MCF 10A (cell line): ENCODE measurements at places on chromosomes 7 and 10. TPM values are rescaled to one million over a fixed set of nuclear protein-coding genes. Genes with fewer than 3 reads are reported as not detected.
A peak's percentile ranks its signal among the peaks of the same experiment; 100 is the strongest.

- no peak for DNase-seq
These were observed 452.3 kb downstream of the GALNT17 start for GRCh38 chr7:71584256-71584655.

CLRN3 gene
- total RNA-seq = not detected in 2 replicates

- DNase-seq = no peak
These were observed 5.7 kb upstream of the DYNC2I1 start for GRCh38 chr7:158850545-158851102.

IQCE gene
- total RNA-seq = 16.7 and 23.9 TPM in 2 replicates

GRCh38 chr10:88138319-88138848 is 275.0 kb downstream of the PTEN start:
- no peak for DNase-seq

DNA sequence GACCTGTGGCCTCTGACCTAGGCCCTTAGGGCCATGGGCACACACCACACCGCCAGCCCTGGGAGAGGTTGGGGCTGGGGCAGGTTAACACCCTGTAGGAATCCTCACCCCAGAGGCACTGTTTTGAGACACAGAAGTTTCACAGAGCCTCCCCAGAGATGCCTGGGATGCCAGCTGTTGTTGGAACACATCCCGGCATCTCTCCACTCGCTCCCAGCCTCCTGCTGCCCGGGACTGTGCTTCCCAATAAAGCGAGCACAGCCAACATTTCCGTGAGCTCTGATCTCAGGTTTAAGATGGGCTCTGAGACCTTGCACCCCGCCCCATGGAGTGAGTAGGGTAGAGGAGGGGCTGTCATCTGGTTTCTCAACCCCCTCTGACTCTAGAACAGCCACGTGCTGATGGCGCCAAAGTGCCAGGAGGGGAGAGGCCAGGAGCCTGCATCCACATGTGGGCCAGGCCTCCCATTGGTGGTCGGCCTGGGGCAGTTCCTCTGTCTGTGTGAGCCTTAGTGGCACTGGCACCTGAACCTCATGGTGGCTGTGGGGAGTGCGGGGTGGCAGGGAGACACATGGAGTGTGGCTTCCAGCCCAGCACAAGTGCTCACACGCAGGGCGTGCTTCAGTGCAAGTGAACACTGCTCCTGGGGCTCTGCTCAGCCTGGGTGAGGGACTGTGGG is 54.7 kb downstream of the RASGEF1A start:
- DNase-seq = no peak

DNA sequence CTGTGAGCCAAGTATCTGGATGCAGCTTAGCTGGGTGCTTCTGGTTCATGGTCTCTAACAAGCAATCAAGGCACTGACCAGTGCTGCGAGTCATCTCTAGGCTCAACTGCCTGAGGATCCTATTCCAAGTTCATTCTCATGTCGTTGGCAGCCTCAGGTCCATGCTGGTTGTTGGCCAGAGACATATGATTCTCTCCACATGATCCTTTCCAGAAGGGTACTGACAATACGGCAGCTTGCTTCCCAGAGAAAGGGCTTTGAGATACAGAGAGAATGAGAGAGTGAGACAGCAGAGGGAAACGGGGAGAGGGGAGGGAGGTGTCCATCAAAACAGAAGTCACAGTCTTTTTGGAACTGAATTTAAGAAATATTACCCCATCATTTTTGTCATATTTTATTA is 405.6 kb downstream of the XPNPEP1 start:
- no peak for DNase-seq

HHEX gene
- total RNA-seq = 0.19 and 0.54 TPM in 2 replicates

- DNase-seq = no peak
These were observed 48.2 kb downstream of the PRLHR start for GRCh38 chr10:118547282-118547681.

DNA sequence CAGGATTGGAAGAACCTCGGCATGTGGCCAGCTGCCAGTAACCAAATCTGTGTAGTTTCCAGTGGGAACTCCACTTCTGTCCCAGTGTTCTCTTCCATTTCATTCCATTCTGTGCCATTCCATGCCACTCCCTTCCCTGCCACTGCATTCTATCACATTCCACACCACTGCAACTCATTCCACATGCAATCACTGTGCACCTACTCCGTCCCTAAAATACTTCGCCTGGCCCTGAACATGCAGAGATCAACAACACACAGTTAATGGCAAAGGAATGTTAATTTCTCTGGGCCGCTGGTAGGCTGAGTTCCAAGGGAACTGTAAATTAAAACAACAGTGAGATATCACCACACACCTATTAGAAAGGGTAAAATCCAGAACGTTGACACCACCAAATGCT is 64.8 kb downstream of the AKR1B1 start:
- peak; percentile 18 for DNase-seq

DNA sequence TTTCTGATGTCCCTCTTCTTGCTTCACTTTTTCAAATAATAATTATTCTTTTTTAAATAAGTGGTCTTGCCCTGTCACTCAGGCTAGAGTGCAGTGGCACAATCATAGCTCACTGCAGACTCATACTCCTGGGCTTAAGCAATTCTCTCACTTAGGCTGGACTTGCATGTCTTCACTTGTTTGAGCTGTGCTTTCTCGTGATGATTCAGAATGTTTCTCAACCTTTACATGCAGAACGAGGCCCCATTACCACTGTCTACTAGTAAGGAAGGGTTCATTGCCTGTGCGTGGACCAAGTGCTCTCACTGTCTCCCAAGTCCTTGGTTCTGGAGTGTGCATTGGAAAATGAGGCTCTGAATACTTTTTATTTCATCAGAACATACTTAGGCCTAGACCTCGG is 468.6 kb upstream of the COBL start:
- DNase-seq = peak; percentile 80

DNA sequence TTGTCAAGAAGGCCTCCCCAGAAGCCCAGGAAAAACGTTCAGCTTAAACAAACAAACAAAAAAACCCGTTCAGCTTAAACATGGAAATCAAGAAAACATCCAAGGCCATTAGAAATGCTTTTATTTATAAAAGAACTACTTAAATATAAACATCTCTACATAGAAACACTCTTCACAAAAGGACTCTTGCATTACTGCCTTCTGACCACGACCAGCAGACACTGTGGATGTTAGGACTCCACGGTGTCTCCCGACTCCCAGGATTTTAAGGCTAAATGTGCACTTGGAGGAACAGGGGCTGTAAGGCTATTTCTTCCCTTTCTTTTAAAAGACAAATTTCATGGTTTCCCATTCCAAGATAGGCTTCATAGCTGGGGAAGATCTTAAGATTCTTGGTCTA is 93.0 kb downstream of the ABCC2 start:
- no peak for DNase-seq

GRCh38 chr10:34141032-34141680 is 673.9 kb downstream of the PARD3 start:
- no peak for DNase-seq

PDZD7 gene
- 0.27 and 0.58 TPM in 2 replicates for total RNA-seq

- DNase-seq = no peak
These were observed 413 bp downstream of the PANK1 start for GRCh38 chr10:89644691-89644966.

DNA sequence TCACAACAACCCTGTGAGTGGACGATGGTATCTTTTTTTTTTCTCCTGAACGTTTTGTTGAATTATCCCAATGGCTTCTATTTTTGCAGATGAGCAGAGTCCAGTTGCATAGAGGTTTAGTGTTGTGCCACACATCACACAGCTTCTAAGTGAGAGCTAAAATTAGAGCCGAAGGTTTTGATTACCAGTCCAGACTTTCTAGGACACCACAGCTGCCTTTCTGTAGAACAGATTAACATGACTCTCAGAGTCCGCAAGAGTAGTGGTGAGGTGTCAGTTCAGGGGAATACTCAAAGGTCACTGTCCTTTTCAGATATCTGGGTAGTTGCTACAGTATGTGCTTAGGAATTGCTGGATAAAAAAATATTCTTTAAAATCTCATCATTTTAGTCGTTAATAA is 13.8 kb downstream of the SGPL1 start:
- DNase-seq = no peak
